ENCODE measurements at places on chromosomes 13 and 19. TPM values are rescaled to one million over a fixed set of nuclear protein-coding genes. Genes with fewer than 3 reads are reported as not detected.

DNA sequence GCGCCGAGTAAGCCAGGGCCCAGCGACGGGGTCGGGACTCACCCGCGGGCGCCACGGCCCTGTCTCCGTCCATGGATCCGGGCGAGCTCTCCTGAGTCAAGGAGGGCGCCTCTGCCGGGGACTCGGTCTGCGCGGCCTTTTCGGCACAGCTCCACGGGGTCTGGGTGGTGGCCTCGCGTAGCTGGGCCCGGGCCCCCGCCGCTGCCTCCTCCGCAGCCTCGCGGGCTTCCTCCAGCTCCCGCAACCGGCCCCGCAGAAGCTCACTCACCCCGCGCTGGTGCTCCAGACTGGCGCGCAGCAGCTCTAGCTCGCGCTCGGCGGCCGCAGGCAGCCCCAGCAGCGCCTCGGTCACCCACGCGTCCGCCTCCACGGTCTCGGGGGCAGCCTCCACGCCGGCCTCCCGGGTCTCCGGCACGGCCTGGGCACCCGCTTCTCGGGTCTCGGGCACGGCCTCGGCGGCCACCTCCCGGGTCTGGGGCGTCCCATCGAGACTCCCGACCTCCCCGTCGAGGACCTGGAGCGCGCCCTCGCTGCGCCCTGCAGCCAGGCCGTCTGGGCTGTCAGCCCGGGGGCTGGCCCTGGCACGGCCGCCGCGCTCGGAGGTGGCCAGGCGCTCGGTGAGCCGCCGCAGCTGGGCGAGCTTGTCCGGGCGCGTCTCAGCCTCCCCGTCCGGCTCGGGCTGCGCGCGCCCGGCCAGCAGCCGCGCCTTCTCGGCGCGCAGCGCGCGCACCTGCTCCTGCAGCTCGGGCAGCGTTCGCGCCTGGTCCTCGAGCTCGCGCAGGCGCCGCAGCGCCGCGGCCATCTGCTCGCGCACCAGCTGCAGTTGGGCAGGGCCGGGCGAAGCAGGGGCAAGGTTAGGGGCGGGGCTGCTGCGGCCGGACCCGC is 8.4 kb downstream of the KANK3 start:
- DNase-seq: no peak

RXFP2 gene
- not detected for polyA plus RNA-seq

DNA sequence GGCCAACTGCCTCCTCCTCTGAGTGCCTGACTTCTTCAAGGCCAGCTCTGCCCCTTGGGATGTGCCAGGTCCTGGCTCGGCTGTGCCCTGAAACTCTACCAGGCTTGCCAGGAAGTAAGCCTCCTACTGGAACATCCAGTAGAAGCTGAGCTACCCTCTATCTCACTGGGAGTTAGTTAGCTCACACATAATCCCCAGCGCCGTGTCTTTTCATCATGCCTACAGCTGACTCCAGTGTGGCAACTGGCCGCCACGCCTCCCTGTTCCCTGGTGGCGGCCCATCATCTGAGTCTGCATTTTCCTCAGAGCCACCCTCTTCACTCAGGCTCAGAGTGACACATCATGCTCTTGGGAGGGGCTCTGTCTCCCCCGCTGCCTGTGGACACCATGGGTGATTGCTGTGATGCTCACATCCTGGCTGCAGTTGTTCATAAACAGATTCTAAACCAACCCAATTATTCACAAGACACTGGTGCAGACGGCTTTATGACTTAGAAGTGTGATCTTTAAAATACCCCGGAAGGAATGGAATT is 131.9 kb upstream of the IRS2 start:
- no peak for DNase-seq

DNA sequence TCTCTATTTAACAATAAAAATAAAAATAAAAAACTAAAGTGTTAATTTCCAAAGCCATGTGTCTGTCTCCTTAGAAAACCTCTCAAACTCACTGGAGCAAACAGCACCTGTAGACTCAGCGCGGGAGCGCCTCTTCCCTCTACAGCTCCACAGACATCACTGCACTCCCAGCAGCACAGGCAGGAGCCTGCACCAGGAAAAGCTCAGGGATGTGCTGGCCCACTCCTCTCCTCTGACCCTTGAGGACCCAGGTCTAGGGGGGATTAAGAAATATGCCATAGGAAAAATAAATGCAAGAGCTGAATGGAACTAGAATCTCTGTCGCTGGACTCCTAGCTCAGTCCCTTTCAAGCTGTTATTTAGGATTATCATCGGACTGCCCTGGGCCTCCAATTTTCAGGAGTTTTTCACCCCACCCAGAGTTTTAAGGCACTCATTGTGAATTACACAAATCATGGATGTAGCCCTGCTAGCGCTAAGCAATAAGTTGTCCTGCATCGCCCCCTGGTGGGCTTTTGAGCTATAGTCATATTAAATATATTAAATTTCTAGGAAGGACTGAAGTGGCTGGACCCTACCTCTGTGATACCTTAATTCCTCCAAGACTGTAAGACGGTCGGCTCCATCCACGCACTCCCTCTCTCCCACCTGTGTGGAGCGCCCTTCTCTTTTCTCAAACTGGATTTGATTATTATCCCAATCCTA is 333.9 kb downstream of the UQCRFS1 start:
- DNase-seq: peak; percentile 35

- no peak for DNase-seq
Measured at GRCh38 chr13:39259371-39260140, 221.3 kb downstream of the NHLRC3 start.

GRCh38 chr13:110680852-110681251 is 25.1 kb downstream of the CARS2 start:
- no peak for DNase-seq

OSCAR gene
- polyA plus RNA-seq: 2.3 TPM
